ENCODE measurements at places on chromosomes 3 and 15. TPM values are rescaled to one million over a fixed set of nuclear protein-coding genes. Genes with fewer than 3 reads are reported as not detected.

ARIH2 gene
- total RNA-seq = 75.7 TPM

TM4SF4 gene
- 0.94 TPM for total RNA-seq

- DNase-seq = no peak
- peaks cover 12% of the 10 kb centered on the region for H3K27me3 ChIP-seq
- H3K27ac ChIP-seq = no peak overlapping the region
Observed at GRCh38 chr15:89494031-89494430, 2.4 kb downstream of the RHCG start.

- H3K4me1 ChIP-seq = no peaks in the 10 kb centered on the region
- H3K27ac ChIP-seq = no peak overlapping the region
- DNase-seq = no peak
Observed at GRCh38 chr3:160125258-160125657, 100.0 kb upstream of the C3orf80 start.

DNA sequence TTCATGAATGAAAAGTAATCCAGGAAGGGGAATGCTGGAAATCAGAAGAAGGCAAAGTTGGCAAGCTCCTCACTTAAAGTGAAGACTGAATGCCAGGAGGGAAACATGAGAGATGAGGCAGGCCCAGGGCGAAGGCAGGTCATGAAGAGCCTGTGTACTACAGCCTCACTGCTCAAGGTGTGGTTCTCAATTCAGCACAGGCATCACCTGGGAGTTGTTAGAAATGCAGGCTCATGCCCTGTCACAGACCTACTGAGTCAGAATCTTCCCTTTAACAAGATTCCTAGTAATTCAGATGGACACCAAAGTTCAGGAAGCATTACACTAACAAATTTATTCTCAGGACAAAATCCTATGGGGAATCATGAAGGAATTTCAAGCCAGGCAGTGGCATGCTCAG lies 14.2 kb downstream of the MYO5A start:
- no peaks in the 10 kb centered on the region for H3K36me3 ChIP-seq
- no peak overlapping the region for H3K4me3 ChIP-seq
- DNase-seq = no peak
- H3K27me3 ChIP-seq = no peaks in the 10 kb centered on the region

DNA sequence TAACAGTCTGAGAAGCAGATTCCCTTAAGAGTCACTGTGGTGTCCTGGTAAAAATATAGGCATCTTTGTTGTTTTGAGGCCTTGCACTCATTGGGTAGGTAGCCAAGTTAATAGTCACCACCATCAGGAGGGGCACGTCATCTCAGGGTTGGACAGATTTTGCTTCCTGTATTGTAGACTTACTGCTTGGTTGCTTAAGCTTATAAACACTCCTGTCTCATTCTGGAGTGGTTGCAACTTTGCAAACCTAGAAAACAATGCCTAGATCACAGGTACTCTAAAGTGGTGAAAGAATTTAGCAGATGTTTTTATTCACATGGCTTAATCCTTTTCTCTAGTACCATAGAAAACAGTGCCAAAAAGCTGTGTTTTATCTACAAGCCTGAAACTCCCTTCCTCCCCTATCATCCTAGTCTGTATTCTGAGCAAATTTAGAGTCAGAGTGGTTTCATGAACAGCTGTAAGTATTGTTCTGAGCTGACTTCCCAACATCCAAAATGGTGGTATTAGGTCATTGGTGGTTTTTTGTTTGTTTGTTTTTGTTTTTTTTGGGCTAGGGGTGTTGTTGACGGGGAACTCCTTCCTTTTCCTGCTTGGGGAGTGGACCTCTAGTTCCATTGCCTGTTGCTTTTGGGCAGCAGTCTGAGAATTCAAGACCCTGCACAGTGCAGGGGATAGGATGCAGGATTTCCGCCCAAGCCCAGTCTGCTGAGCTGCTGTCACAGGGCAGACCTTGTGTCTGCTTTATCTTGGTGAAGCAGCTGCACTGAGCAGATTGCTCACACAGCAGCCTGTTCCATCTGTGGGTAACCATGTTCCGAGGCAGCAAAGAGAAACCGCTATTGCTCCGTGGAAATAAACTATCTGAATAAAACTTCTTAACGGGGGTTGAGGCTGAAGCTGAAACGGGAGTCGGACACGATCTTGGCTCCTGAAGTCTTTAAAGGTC lies 202.0 kb downstream of the AKAP13 start:
- peaks cover 2% of the 10 kb centered on the region for H3K36me3 ChIP-seq
- H3K27me3 ChIP-seq = no peaks in the 10 kb centered on the region
- peak overlapping the region; percentile 42 for H3K4me3 ChIP-seq
- DNase-seq = peak; percentile 50
- H3K27ac ChIP-seq = peak overlapping the region; percentile 82
- peaks cover 34% of the 10 kb centered on the region for H3K4me1 ChIP-seq

GRCh38 chr3:143770391-143770790 lies 77.9 kb downstream of the SLC9A9 start:
- H3K27ac ChIP-seq = no peak overlapping the region
- no peaks in the 10 kb centered on the region for H3K27me3 ChIP-seq
- DNase-seq = no peak
- H3K36me3 ChIP-seq = no peaks in the 10 kb centered on the region
- H3K4me1 ChIP-seq = no peaks in the 10 kb centered on the region
- no peak overlapping the region for H3K4me3 ChIP-seq

GRCh38 chr3:16071206-16071605 lies 103.3 kb upstream of the GALNT15 start:
- H3K27me3 ChIP-seq = no peaks in the 10 kb centered on the region
- H3K36me3 ChIP-seq = no peaks in the 10 kb centered on the region
- DNase-seq = no peak
- H3K4me3 ChIP-seq = no peak overlapping the region

GRCh38 chr3:101825904-101826445 lies 23.3 kb upstream of the NFKBIZ start:
- no peaks in the 10 kb centered on the region for H3K27me3 ChIP-seq
- H3K36me3 ChIP-seq = no peaks in the 10 kb centered on the region
- DNase-seq = no peak
- no peak overlapping the region for H3K27ac ChIP-seq

- DNase-seq = no peak
- peak overlapping the region; percentile 73 for H3K4me3 ChIP-seq
- no peaks in the 10 kb centered on the region for H3K36me3 ChIP-seq
- H3K4me1 ChIP-seq = peaks cover 5% of the 10 kb centered on the region
Observed at GRCh38 chr3:98901119-98901391, 440 bp downstream of the DCBLD2 start.

DNA sequence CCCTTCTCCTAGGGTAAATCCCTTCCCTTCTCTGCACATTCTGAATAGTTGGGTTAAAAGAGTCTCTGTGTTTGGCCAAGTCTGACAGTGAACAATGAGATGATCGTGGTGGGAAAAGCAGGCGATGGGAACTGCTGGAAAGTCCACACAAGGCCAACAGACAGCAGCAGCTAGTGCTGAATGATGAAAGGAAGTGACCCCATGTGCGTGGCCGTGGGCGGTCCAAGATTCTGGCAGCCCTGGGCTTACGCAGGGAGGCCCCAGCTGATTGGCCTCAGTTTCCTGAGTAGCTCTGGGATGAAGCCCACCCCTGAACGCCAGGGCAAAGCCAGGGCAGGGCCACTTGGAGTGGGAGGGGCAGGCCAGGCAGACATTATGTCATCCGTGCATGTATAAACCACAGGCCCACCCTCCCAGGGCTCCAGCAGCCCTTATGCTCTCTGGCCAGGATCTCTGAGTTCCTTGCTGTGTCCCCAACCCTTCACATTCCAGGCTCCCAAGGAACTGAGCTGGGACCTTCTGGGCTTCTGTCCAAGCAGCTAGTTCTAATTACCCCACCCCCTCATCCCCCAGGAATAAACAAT lies 57.8 kb downstream of the CDC25A start:
- peak overlapping the region; percentile 85 for H3K27ac ChIP-seq
- peak; percentile 81 for DNase-seq
- no peaks in the 10 kb centered on the region for H3K36me3 ChIP-seq
- H3K4me1 ChIP-seq = peaks cover 5% of the 10 kb centered on the region
- H3K4me3 ChIP-seq = no peak overlapping the region
- no peaks in the 10 kb centered on the region for H3K27me3 ChIP-seq

GRCh38 chr3:162262129-162262528 lies 765.5 kb downstream of the OTOL1 start:
- H3K27me3 ChIP-seq = no peaks in the 10 kb centered on the region
- no peak overlapping the region for H3K4me3 ChIP-seq
- no peak for DNase-seq
- no peaks in the 10 kb centered on the region for H3K36me3 ChIP-seq

- no peaks in the 10 kb centered on the region for H3K27me3 ChIP-seq
- no peak overlapping the region for H3K4me3 ChIP-seq
- no peaks in the 10 kb centered on the region for H3K36me3 ChIP-seq
Observed at GRCh38 chr15:33013827-33014445, 180.6 kb downstream of the FMN1 start.

GRCh38 chr3:72768006-72768441 lies 80.2 kb downstream of the SHQ1 start:
- H3K4me1 ChIP-seq = no peaks in the 10 kb centered on the region
- H3K27ac ChIP-seq = no peak overlapping the region
- H3K27me3 ChIP-seq = no peaks in the 10 kb centered on the region
- no peak overlapping the region for H3K4me3 ChIP-seq
- no peaks in the 10 kb centered on the region for H3K36me3 ChIP-seq
- no peak for DNase-seq

GRCh38 chr3:101807888-101808287 lies 28.9 kb downstream of the NXPE3 start:
- no peak for DNase-seq
- no peaks in the 10 kb centered on the region for H3K27me3 ChIP-seq
- H3K4me3 ChIP-seq = no peak overlapping the region
- no peaks in the 10 kb centered on the region for H3K36me3 ChIP-seq

DNA sequence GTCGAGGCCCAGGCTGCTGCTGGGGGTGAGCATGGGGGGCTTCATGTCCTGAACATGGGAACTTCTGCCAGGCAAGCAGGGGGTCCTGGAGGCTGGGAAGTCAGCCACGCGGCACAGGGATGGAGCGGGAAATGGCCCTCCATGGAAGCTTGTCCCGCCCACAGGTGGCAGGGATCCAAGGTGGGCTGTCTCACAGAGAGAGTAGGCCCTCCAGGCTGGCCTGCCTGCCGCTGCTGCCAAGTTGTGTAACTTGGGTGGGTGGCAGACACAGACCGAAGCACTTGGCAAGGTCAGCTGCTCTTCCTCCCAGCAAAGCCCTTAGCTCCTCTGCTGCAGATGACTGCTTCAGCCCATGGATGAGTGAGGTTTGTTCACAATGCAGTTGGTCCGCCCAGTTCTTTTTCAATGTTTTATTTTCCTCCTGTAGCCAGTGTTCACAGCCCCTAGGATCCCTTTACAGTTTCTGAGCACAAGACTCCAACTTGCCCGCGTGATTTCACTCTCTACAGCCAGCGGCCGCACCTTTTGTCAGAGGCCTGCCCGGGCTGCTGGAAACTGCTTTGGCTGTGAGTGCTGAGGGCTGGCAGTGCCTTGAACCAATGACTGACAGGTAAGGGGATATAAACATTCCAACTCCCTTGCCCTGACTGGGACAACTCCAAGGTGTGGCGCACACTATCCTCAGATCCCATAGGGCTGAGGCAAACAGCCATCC lies 26.7 kb downstream of the HCN4 start:
- H3K4me3 ChIP-seq = no peak overlapping the region
- no peaks in the 10 kb centered on the region for H3K36me3 ChIP-seq
- H3K27ac ChIP-seq = no peak overlapping the region
- no peaks in the 10 kb centered on the region for H3K4me1 ChIP-seq
- DNase-seq = no peak

- no peaks in the 10 kb centered on the region for H3K36me3 ChIP-seq
- H3K27ac ChIP-seq = no peak overlapping the region
- no peaks in the 10 kb centered on the region for H3K27me3 ChIP-seq
- no peaks in the 10 kb centered on the region for H3K4me1 ChIP-seq
- no peak for DNase-seq
Observed at GRCh38 chr15:48683991-48684765, 38.7 kb upstream of the FBN1 start.

DNA sequence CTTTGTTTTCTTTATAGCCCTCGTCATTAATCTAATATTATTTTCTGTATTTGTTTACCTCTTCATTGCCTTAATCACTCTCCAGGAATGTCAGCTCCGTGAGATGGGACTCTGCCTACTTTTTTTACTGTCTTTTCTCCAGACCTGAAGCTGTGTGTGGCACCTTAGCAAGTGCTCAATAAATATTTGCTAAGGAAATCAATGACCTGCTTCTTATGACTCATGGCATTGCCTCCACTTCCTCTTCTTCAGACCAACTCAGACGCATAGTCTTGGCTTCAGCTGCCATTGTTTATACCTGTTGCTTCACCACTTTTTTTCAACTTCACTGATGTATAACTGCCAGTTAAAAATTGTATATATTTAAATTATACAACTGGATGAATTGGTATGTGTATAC lies 218.5 kb upstream of the CMC1 start:
- DNase-seq = no peak
- H3K27ac ChIP-seq = no peak overlapping the region
- no peak overlapping the region for H3K4me3 ChIP-seq
- H3K4me1 ChIP-seq = no peaks in the 10 kb centered on the region
- no peaks in the 10 kb centered on the region for H3K36me3 ChIP-seq

DNA sequence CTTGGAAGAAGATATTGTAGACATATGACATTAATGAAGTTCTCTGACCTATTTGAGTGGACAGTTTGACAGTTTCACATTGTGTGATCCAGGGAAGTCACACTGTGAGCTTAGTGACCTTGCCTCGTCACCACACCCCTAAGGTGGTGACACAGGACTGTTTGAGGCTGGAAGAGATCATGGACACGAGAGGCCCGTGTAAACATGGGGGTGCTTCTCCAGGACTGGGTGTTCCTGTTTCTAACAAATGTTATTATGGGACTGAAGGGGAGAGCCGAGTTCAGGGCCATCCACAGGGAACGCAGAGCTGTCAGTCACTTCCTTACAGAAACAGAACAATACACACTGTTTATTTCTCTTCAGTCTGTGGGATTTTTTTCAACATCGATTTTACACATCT lies 96.5 kb upstream of the DNAJC19 start:
- H3K36me3 ChIP-seq = no peaks in the 10 kb centered on the region
- no peak for DNase-seq
- no peak overlapping the region for H3K4me3 ChIP-seq
- H3K27me3 ChIP-seq = no peaks in the 10 kb centered on the region
- no peaks in the 10 kb centered on the region for H3K4me1 ChIP-seq

DNA sequence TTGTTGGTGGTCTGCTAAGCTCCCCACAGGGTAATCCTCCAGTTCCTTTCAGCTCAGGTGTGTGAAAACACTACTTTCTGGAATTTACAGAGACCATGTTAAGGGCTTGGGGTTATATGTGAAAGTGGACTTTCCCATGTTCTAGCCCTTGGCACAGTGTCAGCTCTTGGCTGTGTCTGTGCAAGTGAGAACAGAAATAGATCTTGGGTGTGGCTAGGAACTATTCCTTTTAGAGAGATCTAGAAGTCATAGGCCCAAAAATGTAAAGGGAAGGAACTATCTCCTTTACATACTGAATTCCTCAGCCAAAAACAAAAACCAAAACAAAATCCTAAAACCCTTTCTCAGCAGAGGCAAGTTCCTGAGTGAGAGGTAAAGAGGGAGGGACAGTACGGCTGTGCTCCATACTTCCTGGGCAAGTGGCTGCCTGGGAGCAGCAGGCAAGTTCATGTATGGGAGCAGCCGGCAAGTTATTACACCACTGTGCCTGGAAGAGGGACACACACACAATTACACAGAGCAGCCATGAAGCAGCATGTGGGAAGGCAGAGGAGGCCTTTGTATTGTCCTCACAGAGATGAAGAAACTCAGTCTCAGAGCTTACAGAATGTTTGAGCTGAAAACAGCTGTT lies 19.9 kb upstream of the C3orf62 start:
- H3K4me1 ChIP-seq = no peaks in the 10 kb centered on the region
- no peak overlapping the region for H3K4me3 ChIP-seq
- peak overlapping the region; percentile 70 for H3K27ac ChIP-seq
- DNase-seq = no peak

Measured in kidney (tissue), 22 donors.